CD14-positive monocyte (primary cell): ENCODE measurements at places on chromosomes 3 and 15.

DNA sequence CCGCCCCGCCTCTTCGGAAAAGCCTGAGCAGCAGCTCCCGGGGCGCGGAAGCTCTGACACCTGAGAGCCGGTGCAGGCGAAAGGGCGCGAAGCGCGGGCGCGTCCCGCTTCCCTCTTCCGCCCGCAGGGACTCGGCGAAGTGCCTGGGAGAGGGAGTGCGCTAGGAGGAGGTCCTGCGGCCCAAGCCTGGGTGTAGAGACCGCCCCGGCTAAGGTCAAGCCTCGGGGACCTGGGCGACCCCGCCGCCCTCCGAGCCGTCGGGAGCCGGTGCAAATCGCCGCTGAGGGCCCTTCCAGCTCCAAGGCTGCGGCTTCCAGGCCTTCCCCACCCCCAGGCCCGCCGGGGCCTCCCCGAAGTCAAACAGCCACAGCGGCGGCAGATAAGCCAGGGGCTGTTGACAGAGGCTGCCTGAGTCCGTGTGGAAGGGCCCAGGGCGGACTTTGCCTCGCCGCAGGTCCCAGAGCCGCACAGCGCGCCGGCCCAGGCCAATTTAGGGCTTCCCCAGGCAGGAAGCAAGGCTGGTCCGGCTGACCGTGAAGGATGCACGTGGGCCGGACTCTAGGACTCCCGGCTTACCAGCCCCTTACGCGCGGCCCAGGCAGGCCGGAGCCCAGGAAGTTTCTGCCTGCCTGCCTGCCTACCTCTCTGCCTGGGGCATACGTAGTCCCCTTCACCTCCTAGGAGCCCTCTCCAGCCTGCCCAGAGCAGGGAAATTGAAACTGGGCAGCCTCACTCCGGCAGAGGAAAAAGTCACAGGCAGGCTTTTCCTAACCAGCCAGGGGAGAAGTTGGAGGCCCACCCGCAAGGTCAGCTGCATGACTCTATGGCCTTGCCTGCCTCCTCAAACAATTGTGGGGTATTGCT lies 2.3 kb downstream of the ITPKA start:
- no peak for DNase-seq

GRCh38 chr15:80984856-80985255 lies 4.8 kb downstream of the MESD start:
- peak; percentile 93 for DNase-seq

DNA sequence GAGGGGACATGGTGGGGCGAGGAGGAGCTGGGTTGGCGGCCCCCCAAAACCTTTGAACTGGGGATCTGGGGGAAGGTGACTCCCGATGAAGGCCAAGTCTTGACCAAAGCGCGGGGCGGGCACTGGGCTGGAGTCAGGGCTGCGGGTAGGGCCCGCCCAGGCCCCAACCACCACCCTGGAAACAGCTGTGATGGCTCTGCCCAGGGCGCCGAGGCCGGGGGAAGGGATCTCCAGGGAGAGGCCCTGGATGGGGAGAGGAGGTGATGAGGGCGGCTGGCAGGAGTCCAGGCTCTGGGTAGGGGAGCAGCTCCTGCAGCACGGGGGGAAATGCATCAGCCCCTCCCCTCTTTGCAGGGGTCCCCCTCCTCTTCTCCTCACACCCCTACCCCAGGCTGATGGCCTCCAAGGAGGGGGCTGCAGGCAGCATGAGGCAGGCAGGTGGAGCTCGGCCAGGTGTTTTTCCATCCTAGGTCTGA lies 5.9 kb upstream of the C15orf39 start:
- no peak for DNase-seq

DNA sequence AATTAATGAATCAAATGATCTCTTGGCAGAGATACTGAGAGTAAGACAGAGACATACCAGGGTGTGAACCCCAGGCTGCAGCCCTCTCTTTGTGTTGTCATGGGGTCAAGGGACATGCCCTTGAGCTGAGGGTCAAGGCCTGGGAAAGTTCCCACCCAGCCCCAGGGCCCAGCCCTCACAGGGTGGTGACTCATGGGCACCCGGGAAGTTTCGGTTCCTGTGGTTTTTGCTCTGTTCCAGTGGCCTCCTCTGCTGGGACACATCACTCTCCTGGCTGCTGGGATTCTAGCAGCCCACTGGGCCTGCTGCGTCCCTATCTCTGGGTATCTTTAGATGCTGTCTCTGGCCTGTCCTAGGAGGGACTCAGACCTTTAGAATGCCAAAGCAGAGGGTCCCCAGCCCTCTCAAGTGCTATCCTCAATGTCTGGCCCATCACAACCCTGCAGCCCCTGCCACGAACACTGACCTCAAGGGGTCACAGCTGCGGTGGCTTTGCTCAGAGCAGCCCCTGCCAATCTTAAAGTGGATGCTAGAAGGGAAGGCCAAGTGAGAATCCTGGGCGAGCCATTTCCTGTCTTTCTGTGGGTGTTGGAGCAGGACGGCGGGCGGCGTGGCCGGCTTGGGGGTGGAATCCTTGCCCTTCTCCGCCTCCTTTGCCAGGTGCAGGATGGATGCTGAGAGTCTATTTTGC lies 148.4 kb upstream of the TLE3 start:
- DNase-seq: peak; percentile 94

GRCh38 chr3:17132286-17133115 lies 247.7 kb downstream of the PLCL2 start:
- DNase-seq: no peak

- DNase-seq: no peak
Observed at GRCh38 chr3:188589771-188590170, 435.8 kb downstream of the LPP start.

DNA sequence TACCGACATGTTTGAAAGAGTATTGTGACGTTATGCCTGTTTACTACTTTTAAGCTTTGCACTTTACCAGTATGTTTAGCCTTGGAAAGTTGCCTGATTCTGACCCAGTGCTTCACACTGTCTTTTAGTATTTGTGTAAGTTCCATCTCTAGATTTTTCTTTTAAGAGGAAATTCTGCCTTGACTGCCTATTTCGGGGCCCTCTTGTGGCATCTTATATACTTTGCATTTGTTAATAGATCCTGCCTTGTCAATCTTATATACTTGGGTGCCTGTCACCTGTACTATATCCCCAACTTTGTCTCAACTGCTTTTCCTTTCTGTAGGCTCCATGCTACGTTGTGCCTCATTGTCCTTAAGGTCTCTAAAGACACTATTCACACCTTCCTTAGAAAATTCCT lies 244.6 kb downstream of the STXBP5L start:
- DNase-seq: no peak

- DNase-seq: no peak
Observed at GRCh38 chr3:115695090-115695489, 71.8 kb downstream of the GAP43 start.

DNA sequence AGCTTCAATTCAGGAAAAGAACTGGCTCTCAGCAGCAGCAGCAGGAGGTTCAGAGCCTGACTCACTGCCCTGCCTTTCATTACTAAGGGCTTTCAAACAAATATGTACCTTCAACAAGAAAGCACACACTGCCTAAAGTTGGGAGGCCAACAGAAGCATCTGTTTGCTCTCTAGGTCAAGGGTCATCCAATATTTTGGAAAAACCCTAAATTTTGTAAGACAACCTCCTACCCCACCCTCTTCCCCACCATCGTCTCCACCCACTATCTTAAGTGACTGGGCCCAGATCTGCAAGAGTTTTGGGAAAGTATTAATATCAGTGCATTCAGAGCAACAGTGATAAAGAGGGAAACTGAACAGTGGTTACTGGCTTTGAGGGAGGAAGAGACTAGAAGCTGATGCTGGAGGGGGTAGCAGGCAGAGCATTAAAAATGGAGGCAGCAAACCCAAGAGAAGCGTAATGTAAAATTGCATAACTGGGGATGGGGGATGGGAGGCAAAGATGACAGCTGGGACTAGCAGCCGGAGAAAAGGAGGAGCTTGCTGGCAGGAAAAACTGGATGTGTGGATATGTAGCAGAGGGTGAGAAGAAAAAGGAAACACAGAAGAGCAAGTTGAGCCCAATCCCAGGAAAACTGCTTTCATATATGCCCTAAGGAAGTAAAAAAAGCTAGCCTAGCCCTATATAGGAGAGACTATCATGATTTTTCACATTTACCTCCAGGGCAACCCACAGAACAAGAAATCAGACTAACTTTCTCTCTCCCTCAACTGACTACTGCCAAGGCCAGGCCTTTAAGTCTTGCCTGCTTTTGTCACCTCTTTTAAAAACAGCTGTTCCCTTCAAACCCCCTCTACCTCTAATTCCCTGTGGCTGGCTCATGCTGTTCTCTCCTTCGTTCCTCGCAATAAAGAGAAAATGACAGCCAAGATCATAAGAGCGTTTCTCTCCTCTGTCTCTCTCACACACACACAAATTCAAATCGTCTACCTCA lies 31.4 kb downstream of the NPTN start:
- no peak for DNase-seq

DNA sequence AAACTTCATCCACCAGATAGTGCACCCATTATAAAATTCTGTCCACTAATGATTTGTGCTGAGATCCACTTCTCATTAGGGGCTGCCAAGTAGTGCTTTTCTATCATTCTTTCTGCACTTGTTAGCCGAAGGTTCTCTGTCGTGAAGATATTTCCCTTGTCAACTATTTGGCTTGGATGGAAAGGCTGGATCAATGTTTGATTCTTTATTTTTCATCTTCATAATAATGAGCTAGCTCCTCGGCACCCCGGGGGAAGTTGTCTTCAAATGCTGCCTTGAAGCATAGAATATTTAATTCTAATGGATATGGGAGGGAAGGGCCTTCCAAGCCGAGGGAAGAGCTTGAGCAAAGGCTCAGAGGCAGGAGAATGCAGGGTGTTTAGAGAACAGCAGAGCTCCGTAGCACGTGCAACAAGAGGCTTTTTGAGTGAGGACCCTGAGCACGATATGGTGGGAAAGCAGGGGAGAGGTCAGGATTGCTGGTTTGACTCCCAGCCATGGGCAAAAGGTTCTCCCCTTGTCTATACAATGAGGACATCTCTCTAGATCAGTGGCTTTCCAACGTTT lies 16.3 kb upstream of the MUC20 start:
- no peak for DNase-seq

- DNase-seq: no peak
Observed at GRCh38 chr15:73683777-73684580, at the start of gene CD276. CD276 (plus strand) TSS chr15:73684383; CDS start chr15:73699640, 15,257 bp downstream.

GRCh38 chr3:129687586-129688125 lies 81.2 kb upstream of the PLXND1 start:
- no peak for DNase-seq

- peak; percentile 68 for DNase-seq
Observed at GRCh38 chr3:49165771-49166751, at the start of gene CCDC71. CCDC71 (minus strand) TSS chr3:49166331; CDS start chr3:49164208, 2,123 bp downstream.

GRCh38 chr15:61227269-61227949 lies 1.7 kb downstream of the RORA start:
- no peak for DNase-seq

DNA sequence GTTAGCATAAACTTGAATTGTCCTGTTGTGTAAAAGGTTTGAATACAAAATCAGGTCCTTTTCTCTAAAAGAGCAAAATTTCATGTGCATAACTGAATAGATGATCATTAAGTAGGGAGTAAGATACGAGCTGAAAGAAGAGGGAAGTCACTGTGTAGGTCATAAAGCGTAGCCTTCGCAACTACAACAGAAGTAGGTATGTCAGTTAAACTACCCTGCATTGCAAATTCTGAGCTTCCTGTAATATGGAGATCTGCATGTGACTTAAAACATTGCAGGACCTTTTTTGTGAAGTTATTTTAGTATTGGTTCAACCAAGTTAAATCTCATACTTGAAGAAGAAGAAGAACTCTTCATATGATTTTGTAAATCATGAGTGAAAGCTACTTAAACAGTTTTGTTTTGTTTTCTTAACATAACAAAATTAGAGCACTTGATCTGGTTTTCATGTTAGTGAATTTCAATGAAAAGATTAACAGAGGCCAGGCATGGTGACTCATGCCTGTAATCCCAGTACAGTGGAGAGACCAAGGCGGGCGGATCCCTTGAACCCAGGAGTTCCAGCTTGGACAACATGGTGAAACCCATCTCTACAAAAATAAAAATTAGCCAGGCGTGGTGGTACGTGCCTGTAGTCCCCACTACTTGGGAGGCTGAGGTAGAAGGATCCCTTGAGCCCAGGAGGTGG lies 26.4 kb downstream of the ARMC8 start:
- DNase-seq: peak; percentile 44

- no peak for DNase-seq
Observed at GRCh38 chr15:80970658-80971057, 19.0 kb downstream of the MESD start.

DNA sequence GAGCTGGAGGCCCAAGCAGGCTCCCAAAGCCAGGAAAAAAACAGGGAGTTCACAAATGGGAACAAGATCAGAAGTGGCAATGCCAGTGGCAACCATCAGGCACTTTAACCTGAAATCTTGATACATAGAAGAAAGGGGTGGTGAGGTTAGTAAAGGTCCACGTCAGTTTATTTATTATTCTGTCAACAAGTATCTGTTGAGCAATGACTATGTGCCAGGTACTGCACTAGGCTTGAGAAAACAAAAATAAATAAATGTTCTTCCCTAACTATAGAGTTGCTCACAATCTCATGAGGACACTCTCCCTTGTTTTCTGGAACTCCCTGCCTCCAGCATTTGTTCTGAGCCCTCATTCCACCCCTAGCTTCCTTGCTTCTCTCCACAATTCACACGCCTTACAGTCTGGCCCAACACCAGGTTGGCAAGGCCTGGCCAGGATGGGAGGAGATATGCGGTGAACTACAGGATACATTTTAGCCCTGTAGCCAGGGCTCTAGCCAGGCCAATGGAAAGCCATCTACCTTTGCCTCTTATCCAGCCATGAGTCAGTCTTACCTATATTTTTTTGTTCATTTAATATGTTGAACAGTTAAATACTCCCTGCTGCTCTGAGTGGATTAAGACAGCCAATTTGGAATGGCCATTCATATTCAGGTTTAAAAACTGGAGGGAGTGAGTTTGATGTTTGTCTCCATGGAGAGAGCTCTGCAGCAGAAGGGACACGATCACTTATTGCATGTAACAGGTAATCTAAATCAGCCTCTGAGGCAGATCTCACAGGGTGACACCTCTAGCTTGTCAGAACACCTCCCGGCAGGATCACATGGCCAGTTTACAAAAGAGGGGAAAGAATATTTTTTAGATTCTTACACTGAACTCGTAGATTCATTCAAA lies 161.9 kb upstream of the ATP11B start:
- DNase-seq: no peak
